ENCODE measurements at places on chromosomes 11 and 22.

DNA sequence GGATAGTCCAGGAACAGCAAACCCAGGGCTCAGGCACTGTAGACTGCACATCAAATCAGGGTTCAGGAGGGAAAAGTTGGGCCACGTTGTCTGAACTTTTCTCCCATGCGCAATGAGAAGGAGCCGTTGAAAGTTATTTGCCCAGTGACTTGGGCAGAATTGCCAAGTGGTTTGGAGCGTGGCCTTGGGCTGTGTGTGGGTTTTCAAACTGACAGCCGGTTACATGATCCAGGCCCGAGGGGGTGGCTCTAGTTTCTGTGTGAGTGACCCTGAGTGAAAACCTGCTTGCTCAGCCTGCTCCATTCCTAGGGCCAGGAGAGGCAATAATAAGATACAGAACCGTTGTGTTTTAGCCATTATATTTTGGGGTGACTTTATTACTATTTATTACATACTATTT, 20.3 kb downstream of the MB start:
- no peak for DNase-seq

DNA sequence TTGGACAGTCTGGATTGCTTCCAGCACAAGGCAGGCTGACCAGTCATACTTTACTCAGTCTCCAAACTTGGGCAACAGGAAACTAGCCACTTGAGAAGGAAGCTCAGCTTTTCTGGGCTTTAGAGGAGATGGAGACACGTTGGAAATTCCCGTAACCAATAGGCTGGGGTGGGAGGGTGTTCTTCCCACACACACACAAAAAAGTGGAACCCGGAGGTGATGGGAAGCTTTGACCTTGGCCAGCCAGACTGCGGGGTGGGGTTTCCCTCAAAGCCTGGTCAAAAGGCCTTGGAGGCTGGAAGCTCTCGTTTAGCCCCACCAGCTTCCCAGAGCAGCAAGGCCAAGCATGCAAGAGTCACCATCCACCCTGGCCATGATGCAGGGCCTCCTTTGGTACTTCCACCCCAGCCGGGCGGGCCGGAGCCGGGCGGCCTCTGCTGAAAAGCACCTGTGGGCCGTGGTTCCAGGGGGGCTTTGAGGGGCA, 126.2 kb downstream of the BCR start:
- DNase-seq, result no peak

DNA sequence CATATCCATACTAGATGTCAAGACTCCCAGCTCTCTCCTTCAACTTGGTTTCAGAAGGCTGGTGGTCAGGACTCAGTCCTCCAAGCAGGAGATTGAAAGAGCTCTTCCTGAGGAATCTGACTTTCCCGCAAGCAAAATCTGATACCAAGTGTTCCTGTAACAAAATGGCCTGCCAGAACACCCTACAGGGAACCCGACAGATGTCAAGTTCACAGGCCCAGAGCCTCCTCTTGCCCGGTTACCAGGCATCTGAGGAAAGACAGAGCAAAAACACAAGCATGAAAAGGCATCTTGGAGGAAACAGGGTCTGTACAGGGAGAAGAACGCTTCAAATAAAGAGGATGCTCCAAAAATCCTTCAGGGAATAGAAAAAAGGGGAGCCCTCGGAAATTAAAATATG, 8.7 kb upstream of the KCNJ5 start:
- no peak for DNase-seq

DNA sequence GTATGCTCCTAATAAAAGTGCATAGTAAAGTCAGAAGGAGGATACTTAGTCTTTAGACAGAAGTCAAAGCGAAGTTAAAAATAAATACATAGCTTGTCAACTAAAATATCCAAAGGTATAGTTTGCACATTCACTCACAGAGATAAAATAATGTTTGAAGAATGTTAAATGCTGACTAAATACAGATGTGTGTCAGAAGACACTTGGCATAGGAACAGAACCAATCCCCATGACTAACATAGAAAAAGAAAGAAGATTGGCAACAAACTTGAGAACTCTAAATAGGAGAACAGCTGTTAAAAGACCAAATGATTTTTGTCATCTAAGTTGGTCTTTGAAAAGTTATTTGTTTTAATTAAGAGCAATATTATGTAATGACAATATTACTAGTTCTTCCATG, 1172.1 kb upstream of the RAG2 start:
- DNase-seq, result no peak

DNA sequence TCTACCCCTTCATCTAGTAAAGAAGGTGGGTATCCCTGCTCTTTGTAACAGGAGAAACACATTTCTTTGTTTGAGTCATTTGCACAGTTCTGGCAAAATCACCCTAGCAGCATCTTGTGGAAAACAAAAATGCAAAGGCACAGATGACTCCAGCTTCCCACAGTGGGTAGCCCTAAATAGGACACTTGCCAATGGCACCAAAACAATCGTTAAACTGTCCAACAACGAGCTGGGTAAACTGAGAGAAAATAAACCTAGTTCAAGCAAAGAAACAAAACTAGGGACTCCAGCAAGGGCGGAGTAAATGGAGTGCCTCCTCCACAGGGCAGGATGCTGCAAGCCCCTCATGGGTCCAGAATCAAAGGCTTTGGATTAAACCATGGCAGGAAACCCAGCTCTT, 239.5 kb downstream of the NTM start:
- DNase-seq, result no peak

DNA sequence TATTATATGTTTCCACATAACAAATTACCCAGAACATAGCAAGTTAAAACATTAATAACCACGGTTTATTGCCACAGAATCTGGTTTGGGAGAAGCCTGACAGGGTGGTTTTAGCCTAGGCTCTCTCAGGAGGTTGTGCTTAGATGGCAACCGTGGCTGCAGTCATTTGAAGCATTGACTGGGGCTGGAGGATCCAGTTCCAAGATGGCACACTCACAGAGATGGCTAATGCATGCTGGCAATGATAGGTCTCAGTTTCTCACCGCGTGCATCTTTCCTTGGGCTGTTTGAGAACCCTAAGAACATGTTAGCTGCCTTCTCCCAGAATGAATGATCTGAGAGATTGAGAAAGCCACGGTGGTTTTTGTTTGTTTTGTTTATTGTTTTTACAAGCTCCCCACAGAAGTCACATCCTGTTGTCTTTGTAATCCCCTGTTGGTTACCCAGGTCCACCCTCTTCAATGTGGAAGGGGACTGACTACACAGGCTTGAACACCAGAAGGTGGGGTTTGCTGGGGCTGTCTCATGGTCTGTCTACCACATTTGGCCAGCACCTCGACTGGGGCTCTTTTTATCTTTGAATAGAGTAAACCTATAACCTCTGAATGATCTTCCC, 36.6 kb upstream of the GRAMD1B start:
- DNase-seq, result no peak

Measured in NCI-H446 treated with DMSO at 0.1 percent for 48 hours (cell line).